ENCODE measurements at places on chromosomes 2 and 18. TPM values are rescaled to one million over a fixed set of nuclear protein-coding genes. Genes with fewer than 3 reads are reported as not detected.

The SERPINB4 gene
- total RNA-seq: not detected

DNA sequence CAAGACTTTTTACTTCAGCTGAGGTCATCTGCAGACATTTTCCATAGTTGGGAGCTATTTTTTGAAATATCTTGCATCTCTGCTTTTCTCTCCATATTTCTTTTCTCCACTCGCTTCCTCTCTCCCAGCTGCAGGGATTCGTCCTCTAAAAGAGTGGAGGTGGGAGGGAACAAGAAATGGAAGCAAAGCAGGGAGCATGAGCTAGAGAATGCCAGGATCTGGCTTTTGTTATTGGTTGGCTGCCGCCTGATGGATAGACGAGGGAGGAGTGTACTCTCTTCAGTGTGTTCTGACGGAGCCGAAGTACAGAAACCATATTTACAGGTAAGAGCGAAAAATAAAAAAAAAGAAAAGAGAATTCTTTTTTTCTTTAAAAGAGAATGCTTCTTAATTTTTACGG lies at the start of gene CSRNP3:
TSS of gene CSRNP3 (plus strand) at position 282 of the 400 bp plus-strand sequence. CDS start 125,368 bp downstream, outside the sequence.
- DNase-seq: no peak

DNA sequence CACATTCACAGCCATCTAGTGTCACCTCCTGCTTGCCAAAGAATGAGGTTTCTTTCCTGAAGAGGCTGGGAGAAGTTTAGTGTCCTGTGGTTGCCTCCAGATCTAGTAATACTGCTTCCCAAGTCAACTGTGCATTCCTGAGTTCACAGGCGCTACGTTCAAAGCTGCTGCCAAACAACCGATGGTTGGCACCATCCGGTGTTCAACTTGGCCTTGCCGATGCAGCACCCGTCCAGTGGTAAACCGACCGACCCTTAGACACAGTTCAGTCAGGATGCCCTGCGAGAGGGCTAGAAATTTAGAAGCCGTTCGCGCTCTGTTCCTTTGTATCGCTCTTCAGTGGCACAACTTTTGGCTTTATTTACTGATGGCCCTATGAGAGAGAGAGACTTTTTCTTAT lies 28.6 kb downstream of the RMC1 start:
- no peak for DNase-seq

DNA sequence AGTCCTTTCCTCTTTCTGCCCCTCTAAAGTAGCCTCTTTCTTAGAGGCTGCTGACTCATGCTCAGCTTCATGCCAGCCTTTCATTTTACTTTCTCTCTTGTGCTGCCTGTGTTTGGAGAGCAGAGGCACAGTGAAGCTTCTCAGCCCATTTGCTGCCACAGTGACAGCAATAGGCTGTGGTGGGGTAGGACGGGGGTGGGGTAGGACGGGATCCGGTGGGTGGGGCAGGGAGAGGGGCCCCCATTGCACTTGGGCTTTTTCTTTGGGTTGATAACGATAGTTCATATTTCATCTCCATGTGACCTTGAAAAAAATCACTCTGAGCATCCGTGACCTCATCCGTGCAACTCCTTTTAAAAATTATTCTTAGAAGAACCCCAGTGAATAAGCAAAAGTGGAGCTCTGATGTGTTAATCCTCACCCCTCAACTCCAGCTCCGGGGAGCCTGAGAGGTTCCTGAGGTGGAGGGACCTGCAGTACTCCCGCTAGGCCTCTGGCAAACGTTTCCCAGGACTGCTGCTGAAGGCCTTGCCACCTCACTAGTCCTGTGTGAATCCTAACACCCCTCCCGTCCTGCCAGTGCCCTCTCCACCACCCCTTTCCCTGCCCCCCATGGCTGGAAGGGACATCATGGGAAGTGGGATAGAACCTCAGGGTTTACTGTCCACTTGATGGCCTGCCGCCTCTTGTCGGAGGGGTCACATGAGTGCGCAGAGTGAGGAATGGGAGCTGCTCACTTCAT lies 70.8 kb downstream of the INPP4A start:
- no peak for DNase-seq

- DNase-seq: no peak
These were observed 86.6 kb downstream of the POLR1A start for GRCh38 chr2:86019121-86019520.

GRCh38 chr2:161166538-161167409 lies 6.5 kb downstream of the TANK start:
- peak; percentile 73 for DNase-seq

Measured in activated CD4-positive, alpha-beta memory T cell treated with anti-CD3 and anti-CD28 coated beads, Interleukin-2, amount 10 ng/mL, durations not matched to agents 7 days and 5 days (primary cell).